A549 treated with ZK216348 at 1 μM for 4 hours (cell line): ENCODE measurements at places on chromosomes 13 and 19. TPM values are rescaled to one million over a fixed set of nuclear protein-coding genes. Genes with fewer than 3 reads are reported as not detected.

The SIGLEC7 gene
- not detected in 5 replicates for total RNA-seq

The NUFIP1 gene
- total RNA-seq, result 5.0 to 7.5 TPM (median 6.0 TPM) in 5 replicates

The ING1 gene
- 9.2 to 13.5 TPM (median 11.2 TPM) in 5 replicates for total RNA-seq

The OR4F17 gene
- total RNA-seq, result not detected in 5 replicates

The PEG3 gene
- total RNA-seq, result not detected in 5 replicates

The LYPD4 gene
- not detected in 5 replicates for total RNA-seq

The ANGPTL8 gene
- total RNA-seq, result not detected in 5 replicates

The ZNF345 gene
- 0.04 to 0.24 TPM (median 0.15 TPM) in 4 of 5 replicates, not detected in the other for total RNA-seq
